ENCODE measurements at places on chromosomes 12 and 14.
A peak's percentile ranks its signal among the peaks of the same experiment; 100 is the strongest.

DNA sequence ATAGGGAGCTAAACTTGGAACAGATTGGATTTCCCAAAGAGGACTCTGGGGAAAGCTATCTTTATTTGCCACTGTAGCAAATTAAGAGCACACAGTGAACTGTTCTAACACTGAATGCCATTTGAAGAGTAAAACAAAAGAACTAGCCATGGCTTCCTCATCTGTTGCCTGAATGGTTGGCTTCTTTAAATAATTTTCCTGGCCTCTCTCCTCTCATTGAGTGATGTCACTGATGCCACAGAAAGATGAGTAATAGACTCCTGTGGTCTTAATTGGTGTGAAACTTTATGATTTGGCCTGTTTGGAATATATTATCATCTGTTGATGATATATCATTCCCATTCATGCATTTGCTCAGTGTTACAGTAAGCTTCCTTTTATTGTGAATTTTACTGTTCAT lies 42.5 kb downstream of the WDR20 start:
- DNase-seq, result no peak

GRCh38 chr12:10634427-10634826 lies 21.0 kb upstream of the MAGOHB start:
- DNase-seq, result no peak

DNA sequence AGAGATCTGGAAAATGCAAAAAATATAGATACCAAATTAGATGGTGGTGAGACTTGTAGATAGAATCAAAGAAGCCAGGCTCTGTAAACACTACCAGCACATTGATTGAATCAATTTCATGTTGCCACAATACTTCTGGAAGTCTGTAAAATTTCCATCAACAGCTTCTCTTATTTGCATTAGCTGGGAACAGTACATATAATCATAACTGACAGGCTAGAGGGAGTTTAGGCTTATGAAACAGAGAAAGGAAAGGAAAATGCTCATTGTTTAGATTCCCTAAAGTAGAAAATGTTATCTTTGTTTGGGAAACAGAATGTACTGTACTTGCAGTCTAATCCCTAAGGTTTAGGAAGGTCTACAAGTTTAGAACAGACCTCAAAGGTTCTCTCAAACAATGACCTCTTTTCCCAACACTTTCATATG lies 335.2 kb downstream of the CEP128 start:
- no peak for DNase-seq

- no peak for DNase-seq
These were observed 123.7 kb downstream of the IGF1 start for GRCh38 chr12:102356690-102357089.

DNA sequence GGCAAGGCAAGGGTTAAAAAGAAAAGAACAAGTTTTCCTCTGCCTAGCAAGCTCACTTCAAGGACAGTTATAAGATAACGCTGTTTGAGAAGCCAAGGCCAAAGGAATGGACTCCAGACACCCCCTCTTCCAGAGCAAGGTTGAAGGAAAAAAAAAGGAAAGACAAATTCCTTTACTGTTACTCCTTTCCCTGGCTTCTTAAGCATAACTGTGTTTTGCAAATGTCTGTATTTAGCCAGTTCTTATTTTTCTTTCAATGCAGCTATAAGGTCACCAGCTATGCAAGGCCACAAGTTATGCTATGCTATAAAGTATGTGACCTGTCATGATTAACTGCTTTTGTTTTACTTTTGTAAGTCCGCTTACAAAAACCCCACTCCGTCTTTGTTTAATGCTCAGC lies 26.6 kb downstream of the ZNF410 start:
- no peak for DNase-seq

DNA sequence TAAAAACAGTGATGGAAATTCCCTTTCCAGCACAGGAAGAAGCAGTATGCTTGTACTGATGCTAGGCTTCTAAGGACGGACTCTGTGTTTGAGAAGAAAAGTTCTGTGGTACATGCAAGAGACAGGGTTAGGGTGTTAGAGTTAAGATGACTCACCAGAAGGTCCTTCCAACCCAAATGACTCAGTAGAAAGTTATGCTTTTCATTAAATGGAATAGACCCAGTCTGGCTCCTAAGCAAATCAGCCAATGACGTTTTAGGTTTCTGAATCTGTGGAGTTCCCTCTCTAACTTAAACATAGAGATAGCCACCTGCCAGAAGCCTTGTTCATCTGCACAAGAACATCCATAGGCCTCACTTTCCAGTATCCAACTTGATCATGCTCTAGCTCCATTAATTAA lies 5.7 kb downstream of the PTHLH start:
- DNase-seq, result peak; percentile 47

All from brain pericyte (primary cell).